ENCODE measurements at places on chromosomes 5 and 9. TPM values are rescaled to one million over a fixed set of nuclear protein-coding genes. Genes with fewer than 3 reads are reported as not detected.

DNA sequence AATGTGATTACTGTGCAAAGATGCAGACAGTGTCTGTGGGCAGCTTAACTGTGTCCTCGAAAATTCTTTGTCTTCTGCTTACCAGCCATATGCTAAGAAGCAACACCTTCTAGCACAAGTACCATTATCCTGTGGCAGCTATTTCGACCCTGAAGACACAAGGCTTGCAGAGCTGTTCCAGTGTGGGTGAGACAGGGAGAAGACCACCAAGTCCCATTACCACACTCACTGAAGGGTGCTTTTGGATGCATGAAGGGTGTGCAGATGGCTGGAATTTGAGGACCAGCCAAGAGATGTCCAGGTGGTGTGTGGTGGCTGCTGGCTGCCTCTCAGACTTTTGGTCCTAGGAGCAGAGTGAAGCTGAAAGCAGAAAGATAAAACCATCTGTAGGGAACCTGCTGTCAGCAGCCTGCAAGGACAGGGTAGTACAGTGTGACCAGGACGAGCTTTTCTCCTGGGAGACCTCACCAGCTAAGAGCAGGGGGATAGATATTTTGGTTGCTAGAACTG is 161.8 kb downstream of the ICE1 start:
- no peak for DNase-seq
- no peaks in the 10 kb centered on the region for H3K4me1 ChIP-seq
- no peaks in the 10 kb centered on the region for H3K27me3 ChIP-seq
- H3K4me3 ChIP-seq = no peak overlapping the region

DNA sequence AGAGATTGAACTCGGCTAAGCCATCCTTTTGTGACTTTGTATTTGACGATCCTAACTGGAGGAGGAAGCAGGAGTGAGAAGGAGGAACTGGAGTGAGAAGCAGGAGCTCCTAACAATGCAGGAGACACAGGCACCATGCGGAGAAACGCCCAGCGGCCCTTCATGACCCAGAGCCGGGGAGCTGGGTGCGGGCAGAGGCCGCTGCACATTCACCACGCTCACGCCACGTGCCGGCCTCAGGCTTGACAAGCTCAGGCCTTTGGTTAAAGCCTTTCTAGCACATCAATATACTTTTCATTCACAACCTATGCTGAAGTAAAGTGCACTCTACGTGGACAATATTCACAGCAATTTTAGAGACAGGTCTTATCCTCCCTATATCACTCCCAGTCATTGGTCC is 124.8 kb upstream of the FAM120A start:
- no peak overlapping the region for H3K4me3 ChIP-seq
- no peak overlapping the region for H3K27ac ChIP-seq
- H3K36me3 ChIP-seq = no peaks in the 10 kb centered on the region
- no peaks in the 10 kb centered on the region for H3K4me1 ChIP-seq
- H3K27me3 ChIP-seq = no peaks in the 10 kb centered on the region

GRCh38 chr9:109742776-109743348 is 37.1 kb upstream of the PALM2AKAP2 start:
- H3K4me1 ChIP-seq = peaks cover 5% of the 10 kb centered on the region
- H3K27me3 ChIP-seq = no peaks in the 10 kb centered on the region

DNA sequence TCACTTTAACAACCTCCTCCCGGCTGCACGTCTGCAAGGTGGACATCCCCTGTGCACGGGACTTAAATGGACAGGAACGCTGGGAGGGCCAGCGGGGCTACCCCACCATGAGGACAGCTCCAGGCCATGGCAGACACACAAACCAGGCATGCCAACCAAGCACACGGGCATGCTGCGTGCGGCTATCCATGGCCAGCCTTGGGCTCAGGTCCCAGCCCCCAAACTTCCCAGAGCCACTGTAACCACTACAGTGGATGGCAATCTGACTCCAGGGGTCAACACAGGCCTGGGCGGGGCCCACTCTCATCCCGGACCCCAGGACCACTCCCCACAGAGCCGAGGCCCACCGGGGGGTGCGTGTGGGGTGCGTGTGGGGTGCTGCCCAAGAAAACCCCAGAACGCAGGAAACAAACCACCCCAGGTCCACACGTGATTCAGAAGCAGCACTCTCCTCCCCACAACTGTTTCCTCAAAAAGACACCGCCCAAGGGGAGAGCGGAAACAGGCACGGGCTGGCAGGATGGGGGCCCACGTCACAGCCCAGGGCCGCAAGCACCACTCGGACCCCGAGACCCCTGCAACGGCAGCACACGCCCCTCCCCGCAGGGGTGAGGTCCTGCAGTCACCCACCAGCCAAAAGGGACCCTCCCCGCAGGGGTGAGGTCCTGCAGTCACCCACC is 7.4 kb downstream of the SLC12A7 start:
- peak overlapping the region; percentile 57 for H3K4me3 ChIP-seq
- no peaks in the 10 kb centered on the region for H3K36me3 ChIP-seq
- H3K4me1 ChIP-seq = peaks cover 44% of the 10 kb centered on the region
- H3K27ac ChIP-seq = peak overlapping the region; percentile 75

- H3K27me3 ChIP-seq = peaks cover 4% of the 10 kb centered on the region
- H3K36me3 ChIP-seq = no peaks in the 10 kb centered on the region
- no peaks in the 10 kb centered on the region for H3K4me1 ChIP-seq
- H3K4me3 ChIP-seq = no peak overlapping the region
- no peak overlapping the region for H3K27ac ChIP-seq
- DNase-seq = no peak
Measured at GRCh38 chr9:113137196-113138168, 13.3 kb upstream of the SLC31A2 start.

- H3K4me1 ChIP-seq = peaks cover 9% of the 10 kb centered on the region
- no peak for DNase-seq
- no peak overlapping the region for H3K4me3 ChIP-seq
- H3K27ac ChIP-seq = no peak overlapping the region
Measured at GRCh38 chr9:134169724-134170401, 5.5 kb upstream of the RNU6ATAC start.

DNA sequence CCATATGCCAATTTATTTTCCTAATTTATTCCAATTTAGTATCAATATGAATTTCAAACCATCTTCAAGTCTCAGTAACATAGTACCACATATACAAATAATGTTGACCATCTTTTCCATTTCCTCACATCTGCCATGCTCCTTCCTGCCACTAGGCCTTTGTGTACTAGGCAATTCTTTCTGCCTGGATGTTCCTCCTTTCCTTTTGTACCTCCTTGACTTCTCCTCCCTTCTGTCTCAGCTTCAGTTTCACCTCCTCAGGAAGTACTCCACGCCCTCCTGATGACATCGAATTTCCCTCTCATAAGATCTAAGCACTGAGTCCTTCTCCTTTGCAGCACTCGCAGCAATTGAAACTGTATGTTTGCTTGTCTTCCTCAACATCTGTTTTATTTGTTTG is 53.9 kb downstream of the MEF2C start:
- no peak for DNase-seq
- peaks cover 35% of the 10 kb centered on the region for H3K4me1 ChIP-seq

- no peaks in the 10 kb centered on the region for H3K36me3 ChIP-seq
- H3K27me3 ChIP-seq = peaks cover 8% of the 10 kb centered on the region
- no peak for DNase-seq
- no peaks in the 10 kb centered on the region for H3K4me1 ChIP-seq
- H3K4me3 ChIP-seq = no peak overlapping the region
Measured at GRCh38 chr9:129544761-129545160, 76.1 kb downstream of the C9orf50 start.

DNA sequence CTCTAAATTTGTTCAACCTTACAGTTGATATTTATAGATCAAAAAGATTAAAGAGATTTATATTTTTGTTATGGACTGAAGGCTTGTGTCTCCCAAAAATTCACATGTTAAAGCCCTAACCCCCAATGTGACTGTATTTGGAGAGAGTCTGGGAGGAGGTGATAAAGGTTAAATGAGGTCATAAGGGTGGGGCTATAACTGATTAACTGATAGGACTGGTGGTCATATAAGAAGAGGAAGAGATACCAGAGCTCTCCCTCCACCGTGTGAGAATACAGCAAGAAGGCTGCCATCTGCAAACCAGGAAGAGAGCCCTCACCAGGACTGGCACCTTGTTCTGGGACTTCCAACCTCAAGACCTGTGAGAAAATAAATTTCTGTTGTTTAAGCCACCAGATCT is 264.3 kb downstream of the ENC1 start:
- no peaks in the 10 kb centered on the region for H3K27me3 ChIP-seq
- no peak overlapping the region for H3K27ac ChIP-seq
- H3K4me1 ChIP-seq = peaks cover 43% of the 10 kb centered on the region
- no peaks in the 10 kb centered on the region for H3K36me3 ChIP-seq

- H3K27me3 ChIP-seq = no peaks in the 10 kb centered on the region
- H3K4me3 ChIP-seq = no peak overlapping the region
- no peak for DNase-seq
Measured at GRCh38 chr5:178602752-178603151, 12.6 kb upstream of the COL23A1 start.

DNA sequence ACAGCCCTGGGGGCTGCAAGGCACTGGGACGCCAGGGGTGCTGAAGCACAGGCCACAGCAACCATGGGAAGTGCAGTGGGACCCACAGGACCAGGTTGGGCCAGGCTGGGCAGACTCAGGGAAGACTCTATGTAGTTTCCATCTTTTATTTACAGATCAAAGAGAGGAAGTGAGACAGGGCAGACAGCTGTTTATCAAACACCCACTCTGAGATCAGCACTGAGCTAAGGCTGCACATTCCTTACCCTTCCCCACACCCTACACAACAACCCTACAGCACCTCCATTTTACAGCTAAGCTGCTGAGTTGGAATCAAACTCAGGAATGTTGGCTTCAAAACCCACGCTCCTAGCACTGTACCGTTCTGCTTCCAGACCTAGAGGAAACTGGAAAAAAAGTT is 19.8 kb downstream of the BARHL1 start:
- H3K27ac ChIP-seq = no peak overlapping the region
- H3K4me1 ChIP-seq = no peaks in the 10 kb centered on the region
- no peak overlapping the region for H3K4me3 ChIP-seq
- DNase-seq = no peak

DNA sequence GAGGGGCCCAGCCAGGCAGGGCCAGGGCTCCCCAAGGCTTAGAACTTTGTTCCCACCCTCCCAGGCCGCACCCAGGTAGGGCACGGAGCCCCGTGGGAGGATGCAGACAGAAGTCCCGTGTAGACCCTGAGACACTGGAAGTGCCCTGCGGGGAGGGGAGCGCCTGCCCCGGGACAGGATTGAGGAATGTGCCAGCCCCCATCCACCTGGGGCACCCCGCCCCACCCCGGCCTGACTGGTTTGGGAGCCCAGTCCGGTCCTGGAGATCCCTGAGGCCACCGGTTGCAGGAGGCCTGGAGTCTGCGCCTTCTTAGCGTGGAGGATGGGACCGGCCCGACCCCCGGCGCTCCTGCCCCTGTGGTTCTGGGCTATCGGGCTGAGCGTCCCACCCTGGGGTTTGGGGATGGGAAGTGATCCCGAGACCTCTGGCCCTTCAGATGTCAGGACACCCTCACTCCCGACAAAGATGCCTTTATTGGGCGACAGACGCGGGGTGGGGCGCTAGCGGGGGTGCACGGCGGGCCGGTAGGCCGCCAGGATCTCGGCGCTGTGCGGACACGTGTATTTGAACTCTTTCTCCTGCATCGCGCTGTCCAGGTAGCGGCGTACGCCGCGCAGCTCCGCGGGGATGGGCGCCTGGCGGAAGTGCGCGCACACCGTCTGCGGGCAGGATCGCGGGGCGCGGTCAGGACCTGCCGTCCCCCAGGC is 2.0 kb downstream of the CLIC3 start:
- H3K27me3 ChIP-seq = peaks cover 7% of the 10 kb centered on the region
- peaks cover 13% of the 10 kb centered on the region for H3K4me1 ChIP-seq
- no peak overlapping the region for H3K4me3 ChIP-seq
- DNase-seq = no peak

DNA sequence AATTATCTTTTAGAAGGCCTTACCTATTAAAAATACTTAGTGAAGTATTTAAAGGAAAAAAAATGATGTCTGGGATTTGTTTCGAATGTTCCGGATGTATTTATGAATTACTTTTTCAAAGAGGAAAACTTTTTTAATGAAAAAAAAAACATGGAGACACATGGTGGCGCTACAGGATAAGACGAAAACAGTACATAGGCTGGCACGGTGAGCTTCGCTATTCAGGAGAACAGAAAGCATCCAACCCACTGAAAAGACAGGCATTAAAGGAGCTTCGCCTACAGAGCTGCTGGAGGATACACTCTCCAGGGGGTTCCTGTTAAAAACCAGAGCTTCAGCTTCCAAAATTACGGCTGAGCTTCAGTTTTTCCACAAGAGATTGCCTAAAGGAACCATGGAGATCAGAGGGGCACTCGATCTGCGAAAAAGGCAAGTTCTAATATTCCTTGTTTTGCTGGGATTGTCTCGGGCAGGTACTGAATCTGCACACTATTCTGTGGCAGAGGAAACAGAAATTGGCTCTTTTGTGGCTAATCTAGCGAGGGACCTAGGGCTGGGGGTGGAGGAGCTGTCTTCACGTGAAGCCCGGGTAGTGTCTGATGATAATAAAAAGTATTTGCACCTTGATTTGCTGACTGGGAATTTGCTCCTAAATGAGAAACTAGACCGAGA is at the start of gene PCDHB14:
PCDHB14 (plus strand) TSS at position 232 of the 672 bp plus-strand sequence; CDS start at position 395, 163 bp downstream.
- H3K4me3 ChIP-seq = peak within 1 kb of the TSS; percentile 64
- peak; percentile 65 for DNase-seq
- H3K27ac ChIP-seq = peak within 1 kb of the TSS; percentile 43
- no peaks in the 10 kb centered on the region for H3K36me3 ChIP-seq
- peaks cover 6% of the 10 kb centered on the region for H3K4me1 ChIP-seq

DNA sequence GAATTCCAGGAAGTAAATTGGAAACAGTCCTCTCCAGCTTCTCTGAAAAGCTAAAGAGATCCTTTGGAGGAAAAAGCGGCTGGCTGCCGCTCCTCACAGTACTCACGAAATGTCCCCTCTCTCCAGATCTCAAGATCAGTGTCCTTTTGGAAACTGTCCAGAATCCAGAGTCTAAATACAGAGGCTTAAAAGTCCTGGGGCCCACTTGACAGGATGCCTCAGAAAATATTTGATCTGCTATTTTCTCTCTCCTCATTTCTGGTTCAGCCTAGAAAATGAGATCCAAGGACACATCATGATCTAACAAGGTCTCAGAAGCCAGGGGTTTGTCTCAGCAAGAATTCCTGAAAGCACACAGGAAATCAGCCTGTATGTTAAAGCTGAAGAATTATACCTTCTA is 7.2 kb downstream of the C1QTNF2 start:
- peak overlapping the region; percentile 94 for H3K27ac ChIP-seq
- no peak overlapping the region for H3K4me3 ChIP-seq
- H3K27me3 ChIP-seq = no peaks in the 10 kb centered on the region

- H3K27ac ChIP-seq = no peak overlapping the region
- H3K4me1 ChIP-seq = peaks cover 2% of the 10 kb centered on the region
- no peak for DNase-seq
- H3K36me3 ChIP-seq = no peaks in the 10 kb centered on the region
- no peak overlapping the region for H3K4me3 ChIP-seq
- no peaks in the 10 kb centered on the region for H3K27me3 ChIP-seq
Measured at GRCh38 chr9:77454663-77455062, 193.5 kb downstream of the GNA14 start.

KIF12 gene
- total RNA-seq = 0.13 TPM

OR2V2 gene
- not detected for total RNA-seq

RFX3 gene
- total RNA-seq = 2.7 TPM

SPINK7 gene
- not detected for total RNA-seq

IQGAP2 gene
- 11.4 TPM for total RNA-seq

RXRA gene
- 39.1 TPM for total RNA-seq

MTMR12 gene
- 19.8 TPM for total RNA-seq

PCDHB6 gene
- total RNA-seq = 0.15 TPM

SERF1A gene
- 17.7 TPM for total RNA-seq

Data from SJCRH30 (cell line).